ENCODE measurements at places on chromosomes 13 and 19. TPM values are rescaled to one million over a fixed set of nuclear protein-coding genes. Genes with fewer than 3 reads are reported as not detected.

The BRCA2 gene
- total RNA-seq, result 12.6 TPM

- DNase-seq, result no peak
Observed at GRCh38 chr13:19961489-19961888, 3.0 kb downstream of the ZMYM2 start.

- DNase-seq, result no peak
Observed at GRCh38 chr13:24022568-24022967, 125.3 kb upstream of the C1QTNF9B start.

DNA sequence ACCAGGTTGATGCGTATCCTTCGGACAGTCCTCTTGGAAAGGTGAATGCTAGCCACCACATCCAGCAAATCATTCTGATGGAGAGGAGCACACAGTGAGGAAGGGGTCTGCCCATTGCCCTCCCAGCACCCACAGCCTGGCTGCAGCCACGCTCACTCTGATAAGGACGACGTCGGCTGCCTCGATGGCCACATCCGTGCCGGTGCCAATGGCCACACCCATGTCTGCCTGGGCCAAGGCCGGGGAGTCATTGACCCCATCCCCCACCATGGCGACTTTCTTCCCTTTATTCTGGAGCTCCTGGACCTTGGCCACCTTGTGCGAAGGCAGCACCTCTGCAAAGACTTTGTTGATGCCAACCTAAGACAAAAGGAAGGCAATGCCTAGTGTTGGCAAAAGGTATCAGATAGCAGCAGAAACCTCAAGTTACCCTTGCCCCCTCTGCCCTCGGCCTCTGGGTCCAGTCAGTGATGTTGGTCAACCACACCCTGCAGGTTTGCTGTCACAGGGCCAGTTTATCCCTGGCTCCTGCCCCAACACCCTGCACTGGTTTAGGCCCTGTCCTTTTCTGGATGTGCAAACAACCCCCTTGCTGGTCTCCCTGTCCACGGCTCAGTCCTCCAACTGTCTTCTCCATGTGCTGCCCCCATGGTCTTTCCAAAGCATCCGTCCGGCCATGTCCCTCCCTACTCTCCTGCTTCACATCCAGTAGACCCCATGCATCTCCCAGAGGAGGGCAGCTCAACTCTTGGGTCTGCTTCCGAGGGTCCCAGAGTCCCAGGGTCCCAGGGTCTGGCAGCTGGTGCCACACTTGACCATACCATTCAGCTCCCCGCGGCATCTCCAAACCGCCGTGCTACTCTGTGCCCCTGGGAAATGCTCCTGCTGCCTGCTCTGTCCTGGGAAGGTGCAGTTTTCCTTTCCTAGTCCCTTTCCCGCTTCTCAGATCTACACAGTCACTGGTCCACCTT lies 73.6 kb downstream of the ATP7B start:
- no peak for DNase-seq

DNA sequence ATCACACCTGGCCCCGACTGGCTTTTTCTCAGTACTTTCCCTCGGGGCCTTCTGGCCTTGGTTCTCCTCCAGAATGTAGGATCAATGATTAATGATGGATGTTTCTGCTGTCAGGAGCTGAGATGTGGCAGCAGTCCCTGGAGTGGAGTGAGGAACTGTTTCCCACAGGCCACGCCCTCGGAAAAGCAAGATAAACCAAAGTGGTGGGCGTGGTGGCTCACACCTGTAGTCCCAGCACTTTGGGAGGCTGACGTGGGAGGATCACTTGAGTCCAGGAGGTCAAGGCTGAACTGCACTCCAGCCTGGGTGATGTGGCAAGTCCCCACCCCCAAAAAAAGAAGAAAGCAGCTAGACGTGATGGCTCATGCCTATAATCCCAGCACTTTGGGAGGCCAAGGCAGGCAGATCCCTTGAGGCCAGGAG lies 7.1 kb upstream of the SHFL start:
- no peak for DNase-seq

DNA sequence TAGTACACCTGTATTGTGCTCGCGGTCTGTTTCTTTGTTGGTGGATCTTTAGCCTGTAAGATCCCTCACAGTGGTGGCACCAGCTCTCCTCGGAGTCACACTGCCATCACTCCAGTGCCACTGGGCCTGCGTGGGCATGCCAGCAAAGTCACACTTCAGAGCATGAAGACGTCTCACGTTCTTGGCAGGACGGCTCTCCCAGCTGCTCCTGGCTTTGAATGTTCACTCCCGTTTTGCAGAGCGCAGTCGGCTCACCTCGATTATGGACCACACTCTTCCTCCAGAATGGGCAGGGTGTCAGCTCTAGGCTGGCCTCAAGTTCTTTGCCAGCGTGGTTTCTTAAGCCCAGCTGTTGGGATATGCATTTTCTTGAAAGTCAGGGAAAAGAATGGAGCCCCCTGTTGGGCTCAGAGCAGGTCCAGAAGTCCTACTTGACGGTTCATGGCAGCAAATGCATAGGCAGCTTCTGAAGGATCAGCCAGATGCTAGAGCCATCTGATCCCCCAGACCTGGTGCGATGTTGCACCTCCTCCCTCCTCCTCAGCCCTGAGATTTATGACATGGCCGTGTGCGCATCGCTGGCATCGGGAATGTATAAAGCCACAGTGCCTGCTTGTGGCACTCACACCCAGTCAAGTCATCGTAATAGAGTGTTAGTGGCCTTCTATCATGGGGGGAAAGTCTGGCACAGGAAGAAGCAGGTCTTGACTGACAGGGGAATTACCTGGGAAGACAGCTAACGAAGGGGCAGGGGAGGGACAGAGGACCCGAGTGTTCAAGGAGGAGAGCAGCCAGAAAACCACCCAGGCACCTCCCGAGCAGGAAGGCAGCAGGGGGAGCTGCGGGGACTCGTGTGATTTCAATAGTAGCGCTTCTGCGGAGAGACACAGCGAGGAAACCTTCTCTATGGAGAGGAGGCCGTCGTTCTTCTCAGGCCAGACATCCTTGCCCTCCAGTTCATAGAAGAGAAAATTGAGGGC lies 40.2 kb upstream of the NPAS1 start:
- no peak for DNase-seq

DNA sequence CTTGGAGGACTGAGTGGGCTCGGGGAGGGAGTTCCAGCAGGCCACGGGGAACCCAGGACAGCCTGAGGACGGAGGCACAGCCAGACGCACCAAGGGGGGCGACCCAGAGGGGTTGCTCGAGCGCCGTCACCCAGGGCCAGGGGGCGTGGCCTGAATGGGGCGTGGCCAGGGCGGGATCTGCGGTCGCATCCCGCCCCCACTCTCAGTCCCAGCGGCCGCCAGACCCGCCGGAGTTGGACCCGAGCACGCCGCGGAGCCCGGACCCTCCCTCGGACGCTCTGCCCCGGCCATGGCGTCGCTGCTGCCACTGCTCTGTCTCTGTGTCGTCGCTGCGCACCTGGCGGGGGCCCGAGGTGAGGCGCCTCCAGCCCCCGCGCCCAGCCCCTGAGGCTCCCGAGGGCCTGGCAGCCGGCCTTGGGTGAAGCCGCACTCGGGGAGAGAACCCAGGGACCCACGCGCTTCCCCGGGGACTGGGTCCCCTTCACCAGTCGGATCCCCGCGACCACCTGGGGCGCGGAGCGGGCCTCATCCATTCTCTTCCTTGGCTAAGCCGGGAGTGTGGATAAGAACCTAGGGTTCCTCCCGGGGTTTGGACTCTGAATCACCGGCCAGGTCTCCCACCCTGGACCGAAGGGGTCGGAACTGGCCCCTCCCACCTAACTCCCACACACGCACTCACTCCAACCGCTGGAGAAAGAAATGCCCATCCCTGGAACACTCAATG lies at the start of gene CILP2:
CILP2 (plus strand) TSS at position 205 of the 724 bp plus-strand sequence; CDS start at position 290, 85 bp downstream.
- DNase-seq, result peak; percentile 44

The FBXO17 gene
- not detected for total RNA-seq

GRCh38 chr19:38977445-38978325 lies 2.1 kb upstream of the FBXO17 start:
- DNase-seq, result no peak

The IGFL2 gene
- not detected for total RNA-seq

The CDX2 gene
- not detected for total RNA-seq

- DNase-seq, result no peak
Observed at GRCh38 chr13:106262886-106263285, 272.6 kb downstream of the EFNB2 start.

DNA sequence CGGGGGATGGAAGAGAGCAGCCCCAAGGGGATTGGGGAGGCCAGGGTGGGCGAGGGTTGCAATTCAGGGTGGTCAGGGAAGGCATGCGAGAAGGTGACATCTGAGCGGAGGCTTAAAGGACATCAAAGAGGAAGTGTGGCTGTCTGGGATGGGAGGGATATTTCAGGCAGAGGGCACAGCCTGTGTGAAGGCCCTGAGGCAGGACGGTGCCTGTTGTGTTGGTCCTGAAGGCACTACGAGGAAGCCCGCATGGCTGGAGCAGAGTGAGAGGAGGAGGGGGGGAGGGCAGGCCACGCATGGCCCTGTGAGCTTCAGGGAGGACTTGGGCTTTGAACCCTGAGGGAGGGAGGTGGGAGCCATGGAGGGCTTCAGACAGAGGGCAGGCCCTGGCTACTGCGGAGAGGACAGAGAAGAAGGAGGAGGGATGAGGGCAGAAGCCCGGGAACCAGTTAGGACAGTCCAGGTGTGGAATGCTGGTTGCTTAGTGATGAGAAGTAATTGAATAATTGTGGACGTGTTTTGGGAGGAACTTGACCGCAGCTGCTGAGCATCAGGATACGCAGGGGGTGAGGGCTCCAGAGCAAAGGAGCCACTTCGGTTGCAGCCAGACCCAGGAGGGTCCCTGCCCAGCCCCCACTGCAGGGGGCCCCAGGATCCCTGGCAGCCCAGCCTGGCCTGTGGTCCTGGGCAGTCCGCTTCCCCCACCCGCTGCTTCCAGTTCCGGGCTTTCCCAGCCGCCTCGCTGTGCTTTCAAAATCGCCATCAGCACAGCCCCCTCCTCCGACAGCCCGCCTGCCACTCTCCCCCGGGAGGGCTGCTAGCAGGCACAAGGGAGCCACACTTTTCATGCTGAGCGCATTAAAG lies 6.2 kb downstream of the TLE6 start:
- DNase-seq, result no peak

GRCh38 chr13:109672545-109672944 lies 113.8 kb downstream of the IRS2 start:
- no peak for DNase-seq

GRCh38 chr13:46595136-46595884 lies 42.3 kb downstream of the LRCH1 start:
- DNase-seq, result no peak

The NLRP4 gene
- total RNA-seq, result not detected

The C2CD4C gene
- not detected for total RNA-seq

- no peak for DNase-seq
Observed at GRCh38 chr19:52138278-52138982, 1.3 kb downstream of the ZNF616 start.

The LGALS4 gene
- 1.2 TPM for total RNA-seq

DNA sequence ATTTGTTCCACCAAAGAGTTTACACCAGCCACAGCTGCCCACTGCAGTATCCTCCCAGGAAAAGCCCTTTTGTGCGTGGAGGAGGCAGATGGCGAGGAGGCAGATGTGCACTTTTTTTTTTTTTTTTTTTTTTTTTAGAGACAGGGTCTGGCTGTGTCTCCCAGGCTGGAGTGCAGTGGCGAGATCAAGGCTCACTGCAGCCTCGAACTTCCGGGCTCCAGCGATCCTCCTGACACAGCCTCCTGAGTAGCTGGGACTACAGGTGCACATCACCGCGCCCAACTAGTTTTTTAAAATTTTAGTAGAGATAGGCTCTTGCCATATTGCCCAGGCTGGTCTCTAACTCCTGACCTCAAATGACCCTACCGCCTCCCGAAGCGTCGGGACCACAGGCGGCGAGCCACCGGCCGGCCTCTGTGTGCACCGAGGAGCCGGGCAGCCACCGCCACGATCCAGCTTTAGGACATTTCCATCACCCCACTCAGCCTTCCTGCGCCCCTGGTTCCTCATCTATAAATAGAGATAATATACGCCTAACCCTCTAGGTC lies 563 bp upstream of the PDCD5 start:
- no peak for DNase-seq

- DNase-seq, result no peak
Observed at GRCh38 chr19:40191836-40192646, 815 bp downstream of the MAP3K10 start.

- DNase-seq, result peak; percentile 6
Observed at GRCh38 chr19:28633319-28634018, 579.5 kb downstream of the UQCRFS1 start.

DNA sequence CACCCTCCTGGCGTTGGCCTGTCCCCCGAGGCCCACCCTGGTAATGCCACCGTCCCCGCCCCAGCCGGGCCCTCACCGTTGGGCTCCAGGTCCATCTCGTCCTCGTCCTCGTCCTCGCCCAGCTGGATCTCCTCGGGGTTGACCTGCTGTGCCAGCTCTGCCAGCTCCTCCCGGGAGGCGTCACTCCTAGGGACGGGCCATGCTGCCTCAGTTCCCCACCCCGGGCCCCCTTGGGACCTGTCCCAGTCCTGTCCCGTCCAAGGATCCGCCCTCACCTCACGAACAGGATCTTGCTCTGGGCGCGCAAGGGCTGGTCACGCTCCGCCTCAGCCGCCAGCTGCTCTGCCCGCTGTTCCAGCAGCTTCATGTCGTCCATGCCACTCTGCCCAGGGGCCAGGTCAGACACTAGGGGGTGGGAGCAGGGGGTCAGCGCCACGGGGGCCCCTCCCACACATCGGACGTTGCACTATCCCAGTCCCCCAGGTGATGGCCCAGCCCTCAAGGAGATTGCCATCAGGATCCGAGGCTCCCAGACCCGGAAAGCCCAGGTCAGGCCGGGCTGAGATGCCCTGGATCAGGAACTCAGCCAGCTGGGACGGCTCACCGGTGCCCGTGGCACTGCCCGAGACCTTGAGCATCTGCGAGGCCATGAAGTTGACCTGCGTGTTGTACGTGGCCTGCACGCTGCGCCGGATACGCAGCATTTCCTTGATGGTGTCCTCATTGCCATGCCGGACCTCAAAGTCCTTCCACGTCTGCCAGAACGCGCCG lies 9.5 kb downstream of the XAB2 start:
- DNase-seq, result no peak

The ERICH4 gene
- not detected for total RNA-seq

GRCh38 chr13:54029226-54029625 lies 1000.6 kb downstream of the OLFM4 start:
- DNase-seq, result no peak

DNA sequence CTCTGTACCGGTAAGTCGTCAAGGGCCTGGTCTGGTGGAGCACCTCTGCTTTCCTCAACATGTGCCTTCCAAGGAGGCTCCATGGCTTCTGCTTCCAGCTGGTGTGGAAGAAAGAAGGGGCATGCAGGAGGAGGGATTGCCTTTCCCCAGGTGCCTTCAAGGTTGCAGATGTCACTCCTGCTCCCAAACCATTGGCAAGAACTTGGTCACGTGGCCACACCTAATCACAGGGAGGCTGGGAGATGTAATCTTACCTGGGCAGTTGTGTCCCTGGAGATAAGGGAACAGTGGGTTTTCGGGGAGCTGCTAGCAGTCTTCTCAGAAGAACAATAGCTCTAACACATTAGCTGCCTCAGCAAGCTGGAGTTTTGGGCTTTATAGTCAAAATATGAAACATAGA lies 9.7 kb upstream of the GPR18 start:
- DNase-seq, result no peak
